ENCODE measurements at places on chromosomes 12 and 14.

DNA sequence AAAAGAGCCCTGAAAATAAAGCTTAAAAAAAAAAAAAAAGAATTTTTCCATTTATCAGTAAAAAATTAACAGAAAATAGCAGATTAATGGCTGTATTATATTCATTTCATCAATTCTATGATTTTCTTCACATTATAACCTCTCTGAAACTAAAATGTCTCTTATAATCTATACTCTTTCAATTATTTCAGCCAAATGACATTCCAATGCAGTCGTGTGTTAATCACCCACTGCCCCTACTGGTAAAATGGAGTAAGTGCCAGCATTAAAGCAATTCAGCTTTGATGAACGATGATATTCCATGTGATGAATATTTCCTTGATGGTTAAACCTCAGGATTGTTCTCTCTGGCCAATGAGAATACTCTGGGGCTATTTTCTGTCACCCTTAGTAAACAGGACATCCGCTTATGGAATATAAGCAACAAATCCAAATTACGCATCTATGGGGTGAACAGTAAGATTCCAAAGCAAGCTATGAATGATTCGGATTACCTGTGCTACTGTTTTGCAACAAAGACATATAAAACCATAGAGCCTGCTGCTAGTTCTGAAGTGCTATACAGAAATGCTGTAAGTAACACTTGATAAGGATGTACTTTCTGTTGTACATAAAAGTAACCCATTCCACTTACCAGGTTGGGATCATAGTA is 20.3 kb upstream of the SYCP3 start:
- DNase-seq = peak; percentile 37

- no peak for DNase-seq
These were observed 30.3 kb upstream of the ADIPOR2 start for GRCh38 chr12:1660304-1661187.

DNA sequence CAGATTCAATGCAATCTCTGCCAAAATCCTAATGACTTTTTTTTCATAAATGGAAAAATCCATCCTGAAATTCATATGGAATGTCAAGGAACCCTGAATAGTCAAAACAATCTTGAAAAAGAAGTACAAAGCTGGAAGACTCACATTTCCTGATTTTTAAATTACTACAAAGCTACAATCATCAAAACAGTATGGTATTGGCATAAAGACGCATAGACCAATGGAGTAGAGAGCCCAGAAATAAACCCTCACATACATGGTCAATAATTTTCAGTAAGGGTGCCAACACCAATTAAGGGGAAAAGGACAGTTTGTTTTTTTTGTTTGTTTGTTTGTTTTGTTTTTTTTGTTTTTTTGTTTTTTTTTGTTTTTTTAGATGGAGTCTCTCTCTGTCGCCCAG is 4.6 kb upstream of the RD3L start:
- DNase-seq = no peak

GRCh38 chr12:70609203-70609602 is 28.0 kb downstream of the PTPRB start:
- no peak for DNase-seq

DNA sequence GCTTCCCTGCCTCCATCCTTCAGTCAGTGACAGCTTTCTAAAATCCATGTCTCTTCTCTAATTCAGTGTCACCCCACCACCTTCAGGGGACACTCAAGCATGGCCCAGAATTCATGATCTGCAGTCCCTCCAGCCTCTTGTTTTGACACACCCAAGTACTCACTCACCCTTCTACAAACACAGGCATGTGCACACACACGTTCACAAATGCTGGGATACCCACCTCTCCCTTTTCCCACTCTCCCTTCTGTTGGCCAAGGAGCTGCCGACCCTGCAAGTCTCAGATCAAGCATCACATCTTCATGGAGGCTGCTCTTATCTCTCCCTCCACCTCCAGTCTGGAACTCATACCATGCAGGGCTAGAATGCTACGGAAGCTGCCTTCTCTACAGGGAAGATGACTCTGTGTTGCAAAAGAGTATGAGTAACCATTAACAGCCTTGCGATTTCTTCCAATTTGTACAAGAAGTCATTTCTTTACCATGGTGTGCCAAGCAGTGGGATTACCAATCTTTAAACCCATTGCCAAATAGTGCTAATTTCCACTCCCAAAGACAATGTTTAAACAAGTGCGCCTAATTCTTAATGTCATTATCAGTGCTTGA is 196.1 kb downstream of the BCL11B start:
- no peak for DNase-seq

GRCh38 chr14:89767861-89768268 is 186.7 kb downstream of the EFCAB11 start:
- DNase-seq = peak; percentile 50

DNA sequence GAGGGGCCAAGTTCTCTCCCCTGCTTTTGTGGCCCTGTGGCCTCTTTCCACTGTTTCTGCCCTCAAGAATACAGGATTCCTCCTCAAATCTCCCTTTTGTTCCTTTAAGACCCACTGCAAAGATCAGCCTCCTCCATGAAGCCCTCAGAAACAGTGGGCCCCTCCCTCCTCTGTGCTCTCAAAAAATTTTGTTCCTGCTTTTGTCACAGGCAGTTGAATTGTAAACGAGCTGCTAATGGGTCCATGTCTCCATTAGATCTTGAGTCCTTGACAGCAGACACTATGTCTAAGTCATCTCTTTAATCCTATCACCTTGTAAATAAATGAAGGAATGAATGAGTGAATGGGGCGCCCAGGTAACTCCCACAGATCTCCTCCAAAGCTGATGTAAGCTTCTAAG is 175.2 kb downstream of the ESRRB start:
- DNase-seq = no peak

DNA sequence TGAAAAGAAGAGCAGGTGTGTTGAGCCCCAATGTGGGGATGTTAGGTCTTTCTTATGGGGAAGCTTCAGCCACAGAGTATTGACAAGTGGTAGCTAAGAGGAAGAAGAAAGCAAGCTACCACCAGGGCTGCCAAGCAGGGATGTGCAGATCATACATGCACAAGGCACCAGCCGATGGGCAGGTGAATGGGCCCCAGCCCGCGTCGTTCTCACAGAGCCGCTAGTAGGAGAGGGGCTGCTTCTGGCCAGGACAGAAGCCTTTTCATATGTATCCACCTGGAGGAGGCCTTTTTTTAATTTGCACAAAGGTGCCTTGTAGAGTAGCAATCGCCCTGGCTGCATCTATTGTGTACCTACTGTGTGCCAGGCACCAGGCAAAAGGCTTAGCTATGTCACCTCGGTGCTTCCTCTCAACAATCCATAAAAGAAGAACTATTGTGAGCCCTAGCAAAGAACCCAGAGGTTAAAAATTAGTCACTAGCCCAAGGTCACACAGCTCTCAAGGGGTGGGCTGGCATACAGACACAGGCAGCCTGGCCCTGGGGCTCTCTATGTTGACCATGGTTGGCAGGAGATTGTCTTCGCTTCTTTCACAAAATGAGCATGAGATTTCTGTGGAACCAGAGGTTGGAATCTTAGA is 8.2 kb downstream of the NUAK1 start:
- DNase-seq = no peak

DNA sequence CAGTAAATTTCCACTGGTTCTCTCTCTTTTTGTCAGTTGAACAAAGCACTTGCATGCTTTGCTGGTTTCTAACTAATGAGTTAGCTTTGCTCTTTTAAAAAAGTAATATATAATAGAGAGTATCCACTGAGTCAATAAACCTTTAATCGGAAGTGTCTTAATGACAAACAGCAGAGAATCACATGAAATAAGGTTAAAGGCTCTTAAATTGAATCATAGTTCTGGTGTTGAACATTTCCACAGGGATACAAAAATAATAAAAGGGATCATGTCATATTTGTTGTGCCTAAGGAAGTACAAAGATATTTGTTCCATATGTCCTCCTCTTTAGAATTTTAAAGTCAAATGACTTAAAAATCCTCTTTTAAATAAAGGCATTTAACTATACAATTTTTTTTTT is 362.6 kb downstream of the LRIG3 start:
- no peak for DNase-seq

GRCh38 chr14:99676657-99677056 is 7.4 kb upstream of the CYP46A1 start:
- DNase-seq = no peak

- no peak for DNase-seq
These were observed 12.6 kb downstream of the R3HDM2 start for GRCh38 chr12:57418255-57418654.

GRCh38 chr12:120264086-120264903 is 1.2 kb downstream of the PXN start:
- no peak for DNase-seq

DNA sequence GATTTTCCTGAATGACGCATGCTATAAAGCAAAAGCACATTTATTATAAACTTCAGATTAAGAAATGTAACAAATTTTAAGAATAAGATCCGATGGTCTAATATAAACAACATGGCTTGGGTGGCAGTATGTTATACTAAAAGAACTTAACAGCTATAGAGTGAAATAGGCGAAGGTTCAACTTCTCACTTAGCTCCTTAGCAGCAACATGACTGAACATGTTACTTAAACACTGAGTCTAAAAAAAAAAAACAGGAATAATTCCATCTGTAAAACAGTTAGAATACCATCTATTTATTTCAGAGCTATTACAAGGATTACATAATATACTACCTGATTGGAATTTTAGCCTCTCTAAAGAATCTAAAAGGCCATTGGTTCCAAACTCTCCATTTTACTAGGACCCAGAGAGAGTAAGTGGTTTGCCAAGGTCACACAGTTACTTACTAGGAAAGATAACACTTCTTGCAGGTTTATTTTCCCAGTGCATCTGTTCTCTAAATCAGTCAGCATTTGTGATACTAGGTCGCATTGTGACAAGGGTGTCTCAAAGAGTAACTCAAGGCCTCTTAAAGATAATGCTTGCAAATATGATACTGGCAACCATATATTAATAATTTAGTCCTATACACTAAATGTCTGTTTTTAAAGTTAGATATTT is 14.8 kb downstream of the OSBPL8 start:
- DNase-seq = no peak

GRCh38 chr14:102779084-102779462 is 1.8 kb downstream of the TRAF3 start:
- DNase-seq = no peak

GRCh38 chr14:102539544-102540314 is 30.2 kb upstream of the ANKRD9 start:
- no peak for DNase-seq

GRCh38 chr12:51845482-51845881 is 3.0 kb downstream of the FIGNL2 start:
- DNase-seq = no peak

GRCh38 chr14:90890322-90891020 is 74.2 kb upstream of the TTC7B start:
- DNase-seq = no peak

DNA sequence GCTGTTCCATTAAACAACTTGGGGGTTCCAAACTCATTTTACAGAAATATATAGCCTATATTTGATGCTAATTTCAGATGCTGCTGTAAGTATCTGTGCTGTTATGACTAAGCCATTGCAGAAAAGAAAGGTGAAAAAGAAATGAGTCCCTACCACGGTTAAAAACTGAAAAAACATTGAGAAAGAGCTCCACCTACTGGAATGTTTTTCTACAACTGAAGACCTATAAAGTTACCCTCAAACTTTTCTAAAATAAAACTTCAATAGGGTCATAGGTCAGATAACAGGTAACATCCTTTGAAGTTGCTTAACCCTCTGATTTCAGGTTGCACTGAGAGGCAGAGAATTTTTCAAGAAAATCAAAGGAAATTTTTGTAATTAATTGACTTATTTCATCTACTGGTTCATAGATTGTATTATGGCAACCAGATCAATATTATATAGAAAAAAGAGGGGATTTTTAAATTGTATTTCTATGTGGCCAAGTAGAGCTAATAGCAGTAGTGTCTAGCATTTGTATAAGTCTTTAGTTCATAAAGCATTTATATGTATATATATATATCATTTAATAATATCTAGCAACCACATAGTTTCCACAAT is 279.9 kb downstream of the RPS29 start:
- peak; percentile 38 for DNase-seq
